ENCODE measurements at places on chromosomes 13 and 19. TPM values are rescaled to one million over a fixed set of nuclear protein-coding genes. Genes with fewer than 3 reads are reported as not detected.

- DNase-seq = no peak
Observed at GRCh38 chr19:11373885-11374432, 507 bp upstream of the SWSAP1 start.

DNA sequence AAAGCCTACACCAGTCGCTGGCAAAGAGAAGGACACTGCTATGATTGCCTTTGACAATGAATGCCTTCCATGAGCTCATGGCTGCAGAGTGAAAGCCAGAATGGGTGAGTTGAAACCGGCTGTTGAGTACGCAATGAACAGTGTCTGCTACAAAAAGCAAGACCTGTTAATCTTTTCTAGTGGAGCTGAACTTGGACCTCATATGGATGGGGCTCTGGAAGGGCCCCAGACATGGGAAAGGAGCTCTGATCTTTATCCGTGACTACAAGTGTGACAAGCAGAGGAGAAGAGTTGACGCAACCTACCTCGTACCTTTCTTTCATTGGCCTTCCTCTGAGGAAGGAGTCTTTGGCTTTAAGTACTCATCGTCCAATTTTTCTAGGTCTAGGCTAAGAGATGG is 67.1 kb upstream of the TSC22D1 start:
- no peak for DNase-seq

DNA sequence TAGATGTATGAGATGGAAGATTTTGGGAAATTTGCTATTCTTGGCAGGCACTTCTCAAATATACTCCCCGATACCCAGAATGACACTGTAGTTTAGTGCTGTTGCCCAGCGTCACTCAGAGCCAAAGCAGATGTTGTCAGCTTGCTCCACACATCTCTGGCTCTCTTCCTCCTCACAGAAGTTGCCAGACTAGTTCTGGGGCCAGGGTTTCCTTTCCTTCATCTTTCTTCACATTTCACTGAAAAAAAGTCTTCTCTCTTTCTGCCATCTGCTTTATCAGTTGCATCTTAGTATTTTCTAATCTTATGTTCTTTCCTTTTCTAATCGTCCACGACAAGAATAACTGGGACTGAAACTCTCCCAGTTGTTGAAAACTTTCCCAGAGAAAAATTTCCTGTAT is 251.4 kb downstream of the RGCC start:
- no peak for DNase-seq

The ERF gene
- 3.7 TPM for polyA plus RNA-seq

DNA sequence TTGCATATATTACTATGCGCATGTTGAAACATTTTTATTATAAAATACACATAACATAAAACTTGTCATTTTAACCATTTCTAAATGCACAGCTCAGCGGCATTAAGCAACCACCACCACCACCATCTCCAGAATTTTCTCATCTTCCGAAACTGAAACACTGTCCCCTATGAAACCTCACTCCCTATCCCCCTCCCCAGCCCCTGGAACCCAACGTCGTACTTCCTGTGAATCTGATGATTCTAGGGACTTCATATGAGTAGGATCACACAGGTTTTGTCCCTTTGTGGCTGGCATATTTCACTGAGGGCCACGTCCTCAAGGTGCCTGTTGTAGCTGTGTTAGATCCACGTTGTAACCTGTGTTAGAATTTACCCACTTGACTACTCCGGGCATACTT is 716 bp upstream of the MAP2K2 start:
- DNase-seq = no peak

All from CD4-positive, alpha-beta memory T cell (primary cell).